ENCODE measurements at places on chromosomes 4 and X.

DNA sequence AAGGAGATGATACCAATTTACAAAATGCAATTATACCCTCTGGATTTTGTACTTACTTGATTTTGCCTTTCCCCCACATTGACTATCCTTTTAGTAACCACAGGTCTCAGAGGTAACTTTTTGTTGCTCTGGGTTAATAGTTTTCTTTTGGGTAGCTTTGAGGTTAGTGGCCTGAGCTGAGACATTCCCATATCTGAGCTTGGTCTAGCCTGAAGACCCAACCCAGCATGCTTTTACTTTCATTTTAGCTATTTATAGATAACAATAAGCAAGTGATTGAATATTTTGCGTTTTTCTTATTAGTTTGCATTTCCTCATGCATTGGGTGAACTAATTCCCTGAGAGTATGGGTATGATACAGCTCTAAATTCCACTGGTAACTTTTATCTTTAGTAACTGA is 11.8 kb downstream of the HTN1 start:
- no peak for DNase-seq

GRCh38 chr4:179804440-179804839 is 2362.2 kb upstream of the AGA start:
- no peak for DNase-seq

GRCh38 chrX:135087867-135088266 is 32.5 kb downstream of the ETDB start:
- DNase-seq: no peak

DNA sequence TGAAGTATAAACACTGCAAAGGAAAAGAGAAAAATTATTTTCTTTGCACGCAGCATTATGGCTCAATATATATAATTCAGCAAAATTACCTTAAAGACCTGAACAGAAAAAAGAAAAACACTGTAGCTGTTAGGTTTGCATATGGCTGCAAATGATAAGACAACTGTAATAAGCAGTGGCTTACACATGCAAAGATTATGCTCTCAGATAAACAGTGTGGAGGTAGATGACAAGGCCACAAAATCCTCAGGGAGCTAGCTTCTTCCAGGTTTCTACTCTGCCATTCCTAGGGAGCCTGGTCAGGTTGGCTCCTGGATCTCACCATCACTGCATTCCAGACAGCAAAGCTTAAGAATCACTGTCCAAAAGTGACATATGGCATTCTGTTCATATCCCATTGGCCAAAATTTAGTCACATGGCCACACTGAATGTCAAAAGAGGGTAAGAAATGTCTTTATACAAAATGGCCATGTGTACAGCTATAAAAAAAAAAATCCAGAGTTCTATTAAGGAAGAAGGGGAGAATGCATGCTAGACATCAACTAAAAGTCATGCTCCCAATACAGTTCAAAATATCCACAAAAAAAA is 195.2 kb upstream of the SLC7A11 start:
- DNase-seq: no peak

GRCh38 chr4:123986268-123986798 is 589.7 kb downstream of the SPRY1 start:
- no peak for DNase-seq

- DNase-seq: no peak
These were observed 643.7 kb downstream of the BCOR start for GRCh38 chrX:39453889-39454621.

- DNase-seq: no peak
These were observed 74.6 kb downstream of the MXRA5 start for GRCh38 chrX:3271834-3272186.

DNA sequence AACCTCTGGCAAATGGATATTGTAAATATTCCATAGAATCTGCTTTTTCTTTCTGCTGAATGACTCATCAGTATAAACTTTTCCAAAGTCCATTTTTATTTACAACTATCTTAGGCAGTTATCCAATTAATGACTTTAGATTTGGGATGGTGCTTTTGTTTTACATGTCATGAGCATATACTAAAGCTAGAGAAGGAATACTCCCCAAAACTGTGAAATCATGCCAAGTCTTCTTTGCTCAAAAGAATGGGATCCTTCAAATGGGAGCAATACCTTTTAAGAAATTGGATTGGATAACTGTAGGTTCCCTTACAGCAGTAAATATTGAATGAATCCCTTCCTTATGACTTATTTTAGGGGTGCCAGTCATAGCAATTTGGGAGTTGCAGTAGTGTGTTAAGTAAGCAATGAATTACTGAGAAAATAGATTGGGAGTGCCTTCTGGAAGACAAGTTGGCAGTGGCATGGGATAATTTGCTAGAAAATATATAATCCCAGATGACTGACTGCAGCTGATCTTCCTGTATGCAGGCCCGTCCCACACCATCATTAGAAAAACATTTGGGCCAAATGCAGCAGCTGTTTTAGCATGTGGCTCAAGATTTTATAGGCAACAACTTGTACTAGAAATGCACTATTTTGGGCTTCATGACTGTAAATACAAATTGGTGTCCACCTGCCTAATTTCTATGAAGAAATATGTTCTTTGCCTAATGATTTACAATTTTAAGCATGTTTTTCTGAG is 2.8 kb downstream of the TMPRSS11D start:
- DNase-seq: no peak

DNA sequence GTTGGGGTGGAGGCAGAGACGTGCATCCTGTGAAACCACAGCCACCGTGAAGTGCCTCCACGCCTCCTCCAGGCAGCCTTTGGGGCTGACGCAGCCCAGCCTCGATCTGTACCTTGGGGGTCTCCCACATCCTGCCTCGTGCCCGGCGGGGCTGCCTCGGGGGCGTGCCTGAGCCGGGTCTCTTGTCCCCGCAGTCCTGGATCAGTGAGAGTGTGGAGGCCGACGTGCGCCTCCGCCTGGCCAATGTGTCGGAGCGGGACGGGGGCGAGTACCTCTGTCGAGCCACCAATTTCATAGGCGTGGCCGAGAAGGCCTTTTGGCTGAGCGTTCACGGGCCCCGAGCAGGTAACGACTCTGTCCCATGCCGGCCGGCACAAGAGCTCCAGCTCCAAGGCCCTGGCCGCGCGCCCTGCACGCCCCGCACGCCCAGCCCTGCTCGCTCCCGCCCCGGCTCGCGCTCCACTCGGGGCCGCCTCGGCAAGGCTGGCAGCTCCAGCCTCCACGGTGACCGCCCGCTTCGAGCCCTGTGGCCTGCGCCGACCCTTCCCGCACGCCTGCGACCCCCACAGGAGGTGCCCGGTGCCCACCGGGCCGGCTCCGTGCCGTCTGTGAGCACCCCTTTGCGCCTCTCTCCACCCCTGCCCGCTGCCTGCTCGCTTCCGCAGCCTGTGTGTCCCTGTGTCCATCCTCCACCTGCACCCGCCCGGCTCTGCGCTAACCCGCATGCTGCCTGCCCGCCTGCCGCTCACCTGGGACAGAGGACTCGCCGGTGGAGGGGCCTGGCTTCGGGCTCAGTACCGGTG is 9.8 kb downstream of the FGFR3 start:
- no peak for DNase-seq

DNA sequence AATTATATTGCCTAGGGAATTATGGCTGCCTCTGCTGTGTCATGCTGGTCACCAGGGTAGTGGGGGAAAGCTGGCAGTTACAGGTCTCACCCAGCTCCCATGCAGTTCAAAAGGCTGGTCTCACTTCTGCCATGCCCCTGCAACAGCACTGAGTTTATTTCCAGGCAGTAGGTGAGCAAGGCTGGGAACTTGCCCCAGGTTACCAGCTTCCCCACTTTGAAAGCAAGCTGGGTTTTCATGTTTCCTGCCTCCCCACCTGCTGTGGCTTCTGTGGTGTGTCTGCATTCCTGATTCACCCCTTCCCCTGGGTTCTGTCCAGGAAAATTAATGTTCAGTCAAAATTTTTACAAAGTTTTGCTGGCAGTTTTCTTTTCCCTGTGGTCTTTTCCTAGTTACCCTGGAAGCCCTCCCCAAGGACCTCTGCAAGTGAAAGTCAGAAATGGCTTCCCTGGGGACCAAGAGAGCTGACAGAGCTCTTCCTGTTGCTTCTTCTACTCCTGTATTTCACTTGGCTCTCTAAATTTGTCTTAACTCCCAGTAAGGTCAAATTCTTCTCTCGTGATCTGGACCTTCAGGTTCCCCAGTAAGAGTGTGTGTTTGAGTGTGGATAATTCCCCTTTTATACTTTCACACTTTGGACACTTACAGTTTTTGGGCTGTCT is 58.5 kb upstream of the AGTR2 start:
- no peak for DNase-seq

GRCh38 chrX:69896046-69896445 is 153.7 kb downstream of the AWAT2 start:
- DNase-seq: no peak

DNA sequence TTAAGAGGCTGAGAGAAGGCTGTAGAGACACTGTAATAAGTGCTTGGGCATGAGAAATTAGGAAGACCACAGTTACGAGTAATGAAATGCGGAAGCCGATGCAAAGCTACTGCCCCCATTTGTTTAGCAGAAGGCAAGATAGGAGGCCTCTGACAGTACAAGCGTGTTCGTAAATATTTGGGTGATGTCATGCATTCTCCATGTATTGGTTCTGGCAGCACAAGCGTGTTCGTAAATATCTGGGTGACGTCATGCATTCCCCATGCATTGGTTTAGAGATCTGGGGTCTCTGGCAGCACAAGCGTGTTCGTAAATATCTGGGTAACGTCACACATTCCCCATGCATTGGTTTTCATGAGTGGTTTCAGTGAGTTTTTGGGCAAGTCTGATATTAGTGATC is 661.5 kb upstream of the FRG1 start:
- DNase-seq: no peak

- no peak for DNase-seq
These were observed 1.7 kb upstream of the UBA1 start for GRCh38 chrX:47191806-47192401.

GRCh38 chr4:38131371-38132091 is 171.3 kb downstream of the PTTG2 start:
- no peak for DNase-seq

- DNase-seq: no peak
These were observed 1293.4 kb downstream of the ARAP2 start for GRCh38 chr4:34950926-34951325.

DNA sequence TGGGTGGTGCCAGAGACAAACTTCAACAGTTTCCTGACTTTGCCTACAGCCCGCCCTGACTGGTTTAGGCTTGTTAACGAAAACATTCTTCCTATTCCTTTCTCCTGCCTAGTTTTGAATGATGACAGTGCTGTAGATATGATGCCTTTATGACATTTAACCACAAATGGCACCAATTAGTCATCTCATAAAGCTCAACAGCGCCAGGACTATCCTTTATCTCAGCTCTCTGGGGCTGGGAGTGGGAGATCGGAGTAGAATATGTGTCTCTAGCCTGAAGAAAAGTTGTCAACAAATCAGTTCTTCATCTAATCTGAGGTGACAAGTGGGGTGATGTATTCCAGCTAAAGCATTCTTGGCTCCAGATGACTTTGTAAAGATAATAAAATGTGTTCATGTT is 64.6 kb upstream of the SH3RF1 start:
- DNase-seq: no peak

GRCh38 chr4:86955888-86956451 is 21.2 kb downstream of the AFF1 start:
- no peak for DNase-seq

DNA sequence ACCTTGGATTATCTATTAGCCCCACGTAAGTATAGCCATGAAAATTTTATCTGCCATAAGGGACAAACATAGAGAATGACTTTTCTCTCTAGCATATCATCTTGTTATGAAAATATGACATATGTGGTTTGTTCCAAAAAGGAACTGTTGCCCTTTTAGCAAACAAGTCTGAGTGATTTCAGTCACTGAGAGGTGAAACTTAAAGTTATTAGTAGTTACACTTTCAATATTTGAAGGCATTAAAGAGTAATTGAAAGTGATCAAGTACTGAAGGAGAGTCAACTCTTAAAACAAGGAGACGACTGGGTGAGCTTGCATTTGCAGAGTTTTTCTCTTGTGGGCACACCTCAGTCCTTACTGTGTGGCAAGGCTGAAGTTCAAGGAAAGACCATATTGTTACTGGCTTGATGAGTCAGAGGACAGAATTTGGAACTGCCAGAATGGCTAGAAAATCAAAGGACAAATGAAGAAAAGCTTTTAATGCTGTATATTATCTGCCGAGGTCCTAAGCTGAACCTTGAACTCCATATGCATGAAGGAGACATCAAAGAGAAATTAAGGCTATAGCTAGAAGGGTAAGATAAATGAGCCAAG is 205.1 kb upstream of the EMCN start:
- no peak for DNase-seq

- no peak for DNase-seq
These were observed 60.7 kb downstream of the GAB1 start for GRCh38 chr4:143397335-143397734.
